ENCODE measurements at places on chromosomes 3 and 15.

GRCh38 chr3:43319794-43320193 lies 33.5 kb downstream of the SNRK start:
- DNase-seq = no peak

GRCh38 chr15:72865486-72865885 lies 81.9 kb upstream of the ADPGK start:
- DNase-seq = no peak

GRCh38 chr15:67520321-67521028 lies 456 bp upstream of the C15orf61 start:
- DNase-seq = no peak

- DNase-seq = no peak
Measured at GRCh38 chr3:146709969-146710368, 104.8 kb upstream of the PLSCR5 start.

DNA sequence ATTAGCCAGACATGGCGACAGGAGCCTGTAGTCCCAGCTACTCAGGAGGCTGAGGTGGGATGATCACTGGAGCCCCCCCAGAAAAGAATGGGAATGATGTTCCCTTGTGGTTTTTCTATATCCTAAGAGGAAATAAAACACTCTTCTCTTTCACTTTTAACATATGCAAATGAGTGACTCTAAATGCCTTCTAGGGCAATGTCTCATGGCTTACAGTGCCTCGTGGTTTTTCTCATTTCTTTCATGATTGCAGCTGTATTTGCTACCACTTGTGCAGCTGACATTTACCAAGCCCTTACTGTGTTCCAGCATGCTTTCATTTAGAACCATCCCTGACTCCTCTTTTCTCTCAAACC lies 26.4 kb downstream of the STOML1 start:
- no peak for DNase-seq

GRCh38 chr15:66763186-66764071 lies 61.4 kb downstream of the SMAD6 start:
- no peak for DNase-seq

DNA sequence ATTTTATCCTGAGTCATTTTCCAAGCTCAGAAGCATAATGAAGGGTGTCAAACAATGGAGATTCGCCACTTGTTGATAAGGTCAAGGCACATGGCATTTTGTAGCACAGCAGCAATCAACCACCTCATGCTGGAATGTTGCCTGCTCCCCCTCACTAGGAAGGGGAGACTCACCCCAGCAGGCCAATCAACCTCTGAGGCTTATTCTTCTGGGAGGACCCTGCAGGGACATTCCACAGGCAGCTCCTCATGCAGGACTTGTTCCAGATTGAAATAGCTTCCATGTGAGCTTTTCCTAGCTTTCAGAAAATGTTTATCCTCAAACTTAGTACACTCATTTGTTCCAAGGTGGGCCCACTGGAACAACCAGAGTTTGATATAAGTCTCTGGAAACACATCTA lies 77.6 kb downstream of the SSR3 start:
- no peak for DNase-seq

DNA sequence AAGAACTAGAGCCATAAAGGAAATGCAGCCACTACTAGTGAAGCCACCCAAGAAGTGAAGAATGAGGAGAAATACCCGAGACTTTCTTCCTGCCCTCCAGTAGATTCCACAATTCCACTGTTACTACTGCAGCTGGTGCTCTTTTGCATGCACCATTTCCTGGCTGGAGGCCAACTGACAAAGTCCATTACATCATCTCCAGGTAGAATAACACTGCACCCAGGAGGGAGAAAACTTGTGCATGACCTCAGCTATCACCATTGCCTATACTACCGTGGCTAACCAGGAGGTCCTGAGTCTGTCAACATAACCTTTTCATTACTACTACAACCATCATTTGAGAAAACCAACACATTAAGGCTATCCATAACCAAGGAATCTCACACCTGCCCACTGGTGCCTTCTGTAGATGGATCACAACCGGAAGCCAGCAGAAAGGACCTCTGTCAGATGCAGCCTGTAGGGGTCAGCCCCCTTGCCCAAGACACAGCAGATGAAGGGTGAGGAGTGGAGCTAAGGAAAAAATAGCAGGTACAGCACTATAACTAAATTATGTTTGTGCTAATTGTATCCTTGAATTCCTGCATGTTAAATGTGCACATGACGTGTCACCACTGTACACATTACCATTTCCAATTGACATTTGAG lies 200.8 kb upstream of the C2CD4B start:
- DNase-seq = no peak

Data from stimulated activated CD4-positive, alpha-beta T cell treated with anti-CD3 and anti-CD28 coated beads, Interleukin-2, amount 100 ng/mL, for 24 hours (primary cell).